ENCODE measurements at places on chromosomes 6 and 20. TPM values are rescaled to one million over a fixed set of nuclear protein-coding genes. Genes with fewer than 3 reads are reported as not detected.
A peak's percentile ranks its signal among the peaks of the same experiment; 100 is the strongest.

DNA sequence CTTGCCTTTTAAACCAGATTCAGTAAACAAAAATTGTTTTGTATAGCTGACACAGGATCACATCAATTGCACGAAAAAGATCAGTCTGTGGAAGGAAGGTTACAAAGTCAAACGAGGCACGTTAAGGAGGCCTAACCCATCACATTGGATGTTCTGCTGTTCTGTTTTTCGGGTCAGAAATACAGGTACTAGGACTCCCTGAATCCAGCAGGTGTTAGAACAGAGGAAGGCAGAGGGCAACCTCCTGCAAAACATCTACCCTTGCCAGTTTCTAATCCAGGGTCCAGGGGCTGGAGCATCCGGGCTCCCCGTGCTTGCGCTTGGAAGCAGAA, 64.6 kb downstream of the PLG start:
- DNase-seq = no peak

- DNase-seq = no peak
Observed at GRCh38 chr6:1704711-1705110, 95.0 kb downstream of the FOXC1 start.

- DNase-seq = no peak
Observed at GRCh38 chr20:10219993-10220750, 1.5 kb downstream of the SNAP25 start.

- DNase-seq = peak; percentile 2
Observed at GRCh38 chr6:95866732-95867131, 149.0 kb upstream of the FUT9 start.

DNA sequence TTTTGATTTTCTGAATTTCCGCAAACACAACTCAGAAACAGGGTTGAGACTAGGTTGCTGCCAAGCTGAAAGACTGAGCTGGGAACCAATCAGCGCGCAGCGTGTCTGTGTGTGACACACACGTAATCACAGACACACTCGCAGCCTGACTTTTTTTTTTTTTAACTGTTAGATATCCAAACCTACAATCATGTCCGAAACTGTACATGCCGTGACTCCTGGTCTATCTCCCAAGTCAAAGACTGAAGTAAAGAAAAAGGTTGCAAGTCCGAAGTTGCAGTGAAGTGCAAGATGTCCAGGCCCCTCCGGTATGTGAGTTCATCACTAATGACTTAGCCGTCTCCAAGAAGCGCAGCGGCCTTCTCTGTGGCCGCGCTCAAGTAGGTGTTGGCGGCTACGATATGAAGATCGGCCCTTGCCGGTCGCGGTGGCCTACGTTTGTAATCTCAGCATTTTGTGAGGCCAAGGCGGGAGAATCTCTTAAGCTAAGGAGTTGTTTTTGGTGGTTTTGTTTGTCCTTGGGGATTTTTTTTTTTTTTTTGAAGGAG, 108.2 kb downstream of the HFE start:
- peak; percentile 90 for DNase-seq

GRCh38 chr6:144008846-144009245, 787 bp upstream of the PLAGL1 start:
- DNase-seq = no peak

GRCh38 chr6:36094753-36095496, 35.4 kb upstream of the MAPK13 start:
- DNase-seq = peak; percentile 67

- DNase-seq = peak; percentile 49
Observed at GRCh38 chr20:63858393-63859165, 2.7 kb upstream of the ABHD16B start.

DNA sequence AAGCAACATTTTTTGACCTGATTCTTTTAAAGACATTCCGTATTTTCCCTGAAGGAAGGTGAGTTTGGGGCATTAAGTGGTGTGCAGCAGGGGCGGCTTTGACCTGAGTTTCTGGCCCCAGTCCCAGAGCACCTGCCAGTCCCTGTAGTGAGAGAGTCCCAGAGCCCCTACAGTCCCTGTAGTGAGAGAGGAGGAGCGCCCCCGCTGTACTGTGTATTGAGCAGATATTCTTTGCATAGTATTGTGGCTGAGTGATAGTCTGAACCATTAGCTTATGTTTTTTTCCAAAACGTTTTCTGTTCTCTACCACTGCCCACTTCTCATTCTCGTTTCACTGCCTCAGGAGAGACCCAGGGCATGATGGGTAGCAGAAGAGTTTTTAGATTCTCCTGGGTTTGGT, 17.2 kb upstream of the SH3BGRL2 start:
- no peak for DNase-seq

DNA sequence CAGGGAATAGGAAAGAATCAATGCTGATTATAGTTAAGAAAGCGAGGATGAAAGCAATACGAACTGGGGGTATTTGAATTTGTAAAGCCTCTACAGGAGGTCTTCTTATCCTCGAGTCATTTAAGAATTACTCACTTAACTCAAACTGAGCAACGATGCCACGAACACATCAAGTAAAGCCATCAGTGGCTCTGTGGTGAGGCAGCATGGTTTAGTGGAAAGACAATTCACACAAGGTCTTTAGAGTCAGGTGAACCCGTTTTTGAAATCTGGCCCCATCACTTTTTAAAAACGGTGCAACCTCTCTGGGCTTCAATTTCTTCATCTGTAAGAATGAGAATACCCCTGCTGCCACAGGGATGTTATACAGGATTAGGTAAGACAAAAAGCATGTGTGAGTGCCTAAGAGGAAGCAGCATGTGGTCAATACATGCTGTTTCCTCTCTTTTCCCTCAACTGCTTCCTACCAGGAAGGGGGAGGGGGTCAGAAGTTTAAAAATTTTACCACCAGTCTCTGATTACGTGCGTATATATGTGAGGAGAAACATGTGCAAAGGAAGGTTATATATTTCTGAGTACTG, 162.0 kb downstream of the BTBD9 start:
- no peak for DNase-seq

- DNase-seq = no peak
Observed at GRCh38 chr6:25064006-25064405, 128.2 kb upstream of the RIPOR2 start.

- DNase-seq = no peak
Observed at GRCh38 chr20:45343532-45344167, 4.6 kb downstream of the SDC4 start.

- no peak for DNase-seq
Observed at GRCh38 chr6:20737912-20738311, 203.7 kb downstream of the CDKAL1 start.

- no peak for DNase-seq
Observed at GRCh38 chr6:167711211-167711610, 115.5 kb upstream of the AFDN start.

- no peak for DNase-seq
Observed at GRCh38 chr6:72288592-72288991, 333.3 kb upstream of the KCNQ5 start.

- no peak for DNase-seq
Observed at GRCh38 chr6:26215585-26216358, 128.5 kb downstream of the HFE start.

DNA sequence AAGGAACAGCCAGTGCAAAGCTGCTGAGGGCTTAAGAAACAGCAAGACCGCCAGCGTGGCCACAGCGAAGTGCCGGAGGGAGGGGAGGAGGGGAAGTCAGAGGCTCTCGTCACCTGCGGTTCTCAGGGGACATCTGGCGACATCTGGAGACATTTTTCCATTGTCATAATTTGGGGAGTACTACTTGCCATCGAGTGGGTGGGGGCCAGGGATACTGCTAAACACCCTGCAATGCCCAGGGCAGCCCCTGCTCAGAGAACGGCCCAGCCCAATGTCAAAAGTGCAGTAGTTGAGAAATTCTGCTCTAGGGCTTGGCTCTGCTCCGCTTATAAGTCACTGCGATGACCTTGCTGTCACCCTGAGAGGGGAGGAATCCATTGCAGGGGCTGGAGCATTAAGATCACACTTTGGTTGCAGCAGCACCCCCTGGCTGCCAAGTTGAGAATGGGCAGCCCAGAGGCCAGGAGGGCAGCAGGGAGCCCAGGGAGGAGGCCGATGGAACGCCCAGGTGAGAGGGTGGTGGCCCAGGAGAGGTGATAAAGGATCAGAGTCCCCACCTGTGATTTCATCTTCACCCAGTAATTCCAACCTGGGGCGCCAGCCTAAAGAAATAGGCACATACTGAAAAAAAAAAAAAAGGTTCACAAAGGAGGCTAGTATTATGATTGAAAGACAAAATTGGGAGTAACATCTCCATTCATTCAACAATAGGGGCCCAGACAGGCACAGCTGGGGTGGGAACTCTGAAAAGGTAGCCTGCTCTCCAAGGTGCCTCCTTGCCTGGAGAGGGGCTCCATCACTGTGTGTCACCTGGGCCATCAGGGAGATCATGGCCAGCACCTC, 218.2 kb downstream of the BMP7 start:
- DNase-seq = peak; percentile 57

- DNase-seq = no peak
Observed at GRCh38 chr20:56385130-56385529, 6.9 kb downstream of the AURKA start.

DNA sequence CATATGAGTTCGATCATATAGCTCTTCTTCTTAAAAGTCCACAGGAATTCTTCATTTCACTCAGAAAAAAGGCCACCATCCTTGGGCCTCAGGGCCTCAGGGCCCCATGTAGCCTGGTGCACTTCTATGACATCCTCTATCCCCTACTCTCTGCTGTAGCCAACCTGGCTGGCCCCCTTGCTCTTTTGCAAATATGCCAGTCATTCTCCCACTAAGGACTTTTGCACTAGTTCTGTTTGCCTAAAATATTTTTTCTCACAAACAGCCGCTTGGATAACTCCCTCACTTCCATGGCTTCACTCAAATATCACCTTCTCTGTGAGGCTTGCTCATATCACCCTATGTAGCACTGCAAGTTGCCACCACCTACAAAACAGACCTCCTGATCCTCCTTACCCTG, 604.7 kb upstream of the JAG1 start:
- DNase-seq = no peak

DNA sequence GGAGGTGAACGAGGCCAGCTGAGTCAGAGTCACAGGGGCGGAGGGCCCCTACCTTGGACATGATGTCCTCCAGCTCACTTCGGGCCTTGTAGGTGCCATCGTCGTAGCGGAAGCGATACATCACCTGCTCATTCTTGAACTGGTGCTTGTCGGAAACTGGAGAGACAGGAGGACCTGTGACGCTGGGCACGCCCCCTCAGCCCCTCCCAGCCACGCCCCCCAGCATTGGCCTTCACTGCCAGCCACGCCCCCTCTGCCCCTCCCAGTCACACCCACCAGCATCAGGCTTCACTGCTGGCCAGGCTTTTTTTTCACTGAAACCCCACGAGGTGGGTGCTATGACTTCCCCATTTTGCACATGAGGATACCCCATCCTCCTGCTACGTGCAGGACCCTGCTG, 148.2 kb downstream of the PREX1 start:
- peak; percentile 40 for DNase-seq

DNA sequence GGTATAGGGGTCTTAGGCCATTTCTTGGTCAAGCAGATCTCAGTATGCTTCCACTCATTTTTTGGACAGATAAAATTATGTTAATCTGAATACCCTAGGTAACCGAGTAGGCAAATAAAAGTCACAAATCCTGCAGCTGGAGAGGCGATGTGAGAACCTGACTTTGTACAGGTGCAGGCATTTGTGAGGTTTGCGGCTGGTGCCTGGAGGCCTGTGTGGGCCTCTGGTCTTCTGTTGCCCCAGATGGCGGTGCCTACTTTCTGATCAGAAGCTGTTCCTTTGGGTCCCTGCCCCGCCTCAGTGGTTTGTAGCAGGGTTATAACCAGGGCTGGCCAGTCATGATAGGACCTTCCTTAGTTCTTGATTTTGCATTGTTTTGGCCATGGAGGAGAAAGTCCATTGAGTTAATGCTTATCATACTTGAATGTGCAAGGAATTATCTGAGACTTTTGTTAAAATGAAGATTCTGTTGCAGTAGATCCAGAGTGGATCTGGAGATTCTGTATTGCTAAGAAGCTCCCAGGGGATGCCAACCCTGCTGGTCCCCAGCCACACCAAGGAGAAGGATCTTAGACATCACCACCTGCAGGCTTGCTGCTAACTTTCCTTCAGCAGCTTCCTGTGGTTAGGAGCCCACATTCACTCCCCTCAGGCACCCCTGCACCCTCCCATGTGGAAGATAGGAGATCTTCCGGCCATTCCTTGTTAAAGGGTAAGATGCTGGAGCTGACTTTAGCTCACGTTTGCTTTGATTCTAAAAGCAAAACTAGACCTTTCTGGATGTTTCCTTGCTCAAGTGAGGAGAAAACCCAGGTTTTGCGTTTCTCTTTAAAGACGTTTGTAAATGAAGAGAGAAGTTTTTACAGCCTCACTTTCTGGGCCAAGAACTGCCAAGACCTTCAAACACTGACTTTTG, 50.7 kb downstream of the LRRC1 start:
- no peak for DNase-seq

GRCh38 chr20:4730780-4731179, 9.1 kb downstream of the PRND start:
- no peak for DNase-seq

GRCh38 chr6:115969207-115969929, 91.3 kb downstream of the FRK start:
- no peak for DNase-seq

- DNase-seq = peak; percentile 35
Observed at GRCh38 chr6:142531727-142532126, 229.9 kb downstream of the ADGRG6 start.

DNA sequence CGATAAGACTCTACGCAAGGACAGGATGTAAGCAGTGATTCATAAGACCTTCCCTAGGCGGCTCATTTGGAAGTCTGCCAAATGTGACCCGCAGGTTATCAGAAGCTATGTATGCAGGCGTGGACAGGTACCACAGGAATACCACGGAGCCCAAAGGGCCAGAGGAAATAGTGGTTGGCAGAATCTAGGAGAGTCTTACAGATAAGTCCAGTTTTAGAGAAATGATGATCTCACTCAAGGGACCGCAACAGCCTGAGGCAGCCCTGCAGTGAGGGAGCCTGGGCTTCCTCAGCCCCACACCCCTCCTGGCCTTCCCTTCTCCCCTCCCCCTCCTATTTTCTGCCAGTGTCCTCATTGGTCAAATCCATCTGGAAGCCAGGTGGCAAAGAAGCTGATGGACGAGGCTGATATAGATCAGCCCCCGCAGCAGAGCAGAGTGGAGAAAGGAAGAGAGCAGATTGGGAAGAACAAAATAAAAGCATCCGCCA, 110.6 kb downstream of the FNDC1 start:
- peak; percentile 85 for DNase-seq

GRCh38 chr6:29959467-29959866, 17.1 kb downstream of the HLA-A start:
- no peak for DNase-seq

The CFB gene
- total RNA-seq = 4.0 TPM

The ABCF1 gene
- total RNA-seq = 45.7 TPM

The NKX2-4 gene
- not detected for total RNA-seq

The CFAP206 gene
- 0.43 TPM for total RNA-seq

The PLCB4 gene
- total RNA-seq = 26.8 TPM

The ID4 gene
- total RNA-seq = 3.8 TPM

The OXT gene
- not detected for total RNA-seq

The CYP39A1 gene
- total RNA-seq = not detected

The POPDC3 gene
- total RNA-seq = 45.7 TPM

The PTPRA gene
- total RNA-seq = 30.2 TPM

The YWHAB gene
- total RNA-seq = 101 TPM

The PPP1R14C gene
- total RNA-seq = 0.60 TPM

The TPD52L1 gene
- 2.9 TPM for total RNA-seq

The RBBP9 gene
- total RNA-seq = 57.2 TPM

The FOXF2 gene
- total RNA-seq = not detected

All from A172 (cell line).